ENCODE measurements at places on chromosomes 2 and 18.

DNA sequence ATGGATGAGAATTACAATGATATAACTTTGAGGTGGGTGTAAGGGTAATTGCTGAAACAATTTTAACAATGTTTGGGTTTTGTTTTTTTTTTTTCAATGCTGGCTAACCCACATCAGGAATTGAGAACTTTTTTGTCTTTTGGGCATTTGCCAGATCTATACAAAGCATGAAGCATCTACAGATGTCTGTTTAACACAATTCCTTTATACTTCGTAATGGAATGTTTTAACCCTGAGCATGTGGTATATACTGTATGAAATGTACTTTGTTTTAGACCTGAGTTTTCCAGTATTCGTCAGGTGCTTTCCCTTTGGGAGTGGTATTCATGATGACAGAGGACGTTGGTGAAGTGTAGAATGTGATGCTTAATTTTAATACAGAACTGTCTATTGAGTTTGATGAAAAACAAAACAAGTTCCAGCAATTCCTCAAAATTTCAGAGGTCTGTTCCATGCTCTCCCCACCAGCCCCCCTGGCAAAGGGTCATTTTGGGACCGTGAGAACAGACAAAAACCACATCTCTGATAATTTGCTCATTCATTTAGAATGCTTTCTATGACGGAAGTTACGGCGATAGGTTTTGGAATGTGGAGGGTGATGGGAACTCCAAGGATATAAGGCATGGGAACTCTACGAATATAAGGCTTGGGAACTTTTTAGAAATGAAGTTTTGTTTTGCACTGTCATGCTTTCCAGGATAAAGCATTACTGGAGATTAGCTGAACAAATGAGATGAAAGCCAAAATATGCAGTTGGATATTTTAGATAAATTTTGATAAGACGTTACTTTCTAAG, 14.1 kb downstream of the LIMS1 start:
- DNase-seq, result no peak

GRCh38 chr2:79798776-79799175, 285.9 kb downstream of the CTNNA2 start:
- DNase-seq, result no peak

- no peak for DNase-seq
Observed at GRCh38 chr18:68445668-68446426, 269.1 kb downstream of the TMX3 start.

GRCh38 chr18:59067873-59068272, 71.8 kb upstream of the SEC11C start:
- DNase-seq, result peak; percentile 23

Data from Caco-2 (cell line).